CD8-positive, alpha-beta T cell (primary cell): ENCODE measurements at places on chromosomes 7 and 10. TPM values are rescaled to one million over a fixed set of nuclear protein-coding genes. Genes with fewer than 3 reads are reported as not detected.

GRCh38 chr10:110967009-110967630 is 47.7 kb downstream of the SHOC2 start:
- no peak for DNase-seq

GRCh38 chr7:22872096-22872807 is 49.6 kb upstream of the TOMM7 start:
- DNase-seq = no peak

DNA sequence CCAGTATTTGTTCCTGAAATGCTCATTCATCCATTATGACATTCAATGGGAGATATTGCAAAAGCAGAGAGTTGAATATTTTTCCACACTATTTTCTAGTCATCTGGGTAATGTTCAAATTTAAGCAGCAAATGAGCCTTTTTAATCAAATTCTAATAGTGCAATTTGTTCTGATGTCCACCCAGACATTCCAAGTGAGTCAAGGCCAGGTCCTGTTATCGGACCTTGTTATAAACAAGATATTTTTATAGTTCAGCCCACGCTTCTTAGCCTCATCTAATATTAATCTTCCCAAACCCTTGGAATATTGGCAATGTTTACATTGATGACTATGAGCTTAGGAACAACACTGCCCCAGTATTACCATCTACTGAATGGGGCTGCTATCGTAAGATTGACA is 500.1 kb upstream of the PHF14 start:
- DNase-seq = no peak

EPHB6 gene
- 15.3 TPM for total RNA-seq

POLR2J2 gene
- total RNA-seq = 24.8 TPM
